ENCODE measurements at places on chromosomes 7 and 10. TPM values are rescaled to one million over a fixed set of nuclear protein-coding genes. Genes with fewer than 3 reads are reported as not detected.
A peak's percentile ranks its signal among the peaks of the same experiment; 100 is the strongest.

DNA sequence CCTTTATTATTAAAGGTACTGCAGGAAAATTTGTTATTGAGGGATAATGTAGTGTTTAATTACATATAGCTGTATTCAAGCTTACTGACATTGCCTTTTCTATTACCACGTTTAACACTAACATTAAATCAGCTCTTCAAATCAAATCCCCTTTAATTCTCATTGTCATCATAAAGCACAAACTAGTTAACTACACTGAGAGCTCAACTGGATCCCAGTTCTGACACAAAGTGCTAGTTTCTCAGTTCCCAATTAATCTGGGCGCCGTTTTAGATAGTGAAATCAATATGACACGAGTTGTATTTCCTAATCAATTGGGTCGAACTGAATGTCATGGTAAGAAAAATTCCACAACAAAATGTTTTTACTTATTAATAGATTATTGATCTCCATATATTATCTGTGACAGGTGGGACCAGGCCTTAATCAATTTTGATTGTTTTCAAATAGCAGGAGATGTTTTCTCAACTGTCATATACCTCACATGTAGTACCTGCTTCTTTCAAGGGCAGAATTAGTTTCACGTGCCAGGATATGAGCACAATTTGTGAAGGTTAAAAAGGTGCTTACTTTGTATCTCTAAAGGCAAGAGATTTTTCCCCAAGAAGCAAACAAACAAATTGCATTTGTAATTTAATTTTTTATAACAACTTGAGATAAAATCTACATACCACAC is 71.0 kb downstream of the AASS start:
- H3K36me3 ChIP-seq: no peaks in the 10 kb centered on the region
- no peak for DNase-seq
- H3K4me3 ChIP-seq: no peak overlapping the region

- H3K36me3 ChIP-seq: no peaks in the 10 kb centered on the region
- H3K27me3 ChIP-seq: no peaks in the 10 kb centered on the region
- no peak for DNase-seq
- H3K4me1 ChIP-seq: peaks cover 10% of the 10 kb centered on the region
- H3K4me3 ChIP-seq: no peak overlapping the region
- H3K27ac ChIP-seq: no peak overlapping the region
These were observed 739.6 kb upstream of the NRP1 start for GRCh38 chr10:34074051-34074450.

GRCh38 chr7:29193316-29194205 is 1.0 kb upstream of the CHN2 start:
- no peak overlapping the region for H3K27ac ChIP-seq
- H3K4me1 ChIP-seq: no peaks in the 10 kb centered on the region
- H3K27me3 ChIP-seq: peaks cover 70% of the 10 kb centered on the region
- no peaks in the 10 kb centered on the region for H3K36me3 ChIP-seq
- peak overlapping the region; percentile 71 for H3K4me3 ChIP-seq
- peak; percentile 5 for DNase-seq

DNA sequence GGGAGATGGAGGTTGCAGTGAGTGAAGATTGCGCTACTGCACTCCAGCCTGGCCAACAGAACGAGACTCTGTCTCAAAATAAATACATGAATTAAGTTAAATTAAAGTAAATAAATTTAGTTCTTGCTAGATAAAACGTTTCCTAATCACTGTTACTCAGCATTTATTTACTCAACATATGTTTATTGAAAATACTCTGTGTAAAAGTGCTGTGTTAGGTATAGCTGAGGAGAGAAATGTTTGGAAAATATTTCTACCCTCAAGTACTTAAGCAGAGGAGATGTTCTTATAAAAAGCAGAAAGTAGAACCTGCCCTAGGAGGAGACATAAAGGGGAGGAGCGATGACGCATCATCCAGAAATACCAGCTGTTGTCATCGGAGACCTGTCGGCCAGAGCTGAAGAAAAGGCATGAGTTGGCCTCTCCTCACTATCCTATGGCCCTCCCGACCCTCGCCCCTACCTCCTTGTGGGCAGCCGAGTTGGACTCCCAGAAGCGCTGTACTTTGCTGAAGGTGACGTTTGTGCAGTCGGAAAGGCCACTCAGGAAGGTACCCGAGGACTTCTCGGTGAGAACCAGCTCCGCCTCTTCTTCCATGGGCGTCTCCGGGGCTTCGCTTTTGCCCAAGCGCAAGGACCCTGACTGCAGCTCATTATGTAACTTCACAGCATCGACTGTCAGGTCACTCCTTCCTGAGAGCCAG is 1.1 kb downstream of the RRP12 start:
- DNase-seq: peak; percentile 87
- no peaks in the 10 kb centered on the region for H3K27me3 ChIP-seq
- 0 out of 2 replicates have a peak, but pooled peaks cover 4% of the 10 kb centered on the region for H3K4me1 ChIP-seq
- H3K27ac ChIP-seq: peak overlapping the region; percentile 92
- H3K4me3 ChIP-seq: peak overlapping the region; percentile 91
- H3K36me3 ChIP-seq: peaks cover 2% of the 10 kb centered on the region

- H3K4me1 ChIP-seq: no peaks in the 10 kb centered on the region
- H3K36me3 ChIP-seq: no peaks in the 10 kb centered on the region
- no peak overlapping the region for H3K4me3 ChIP-seq
- DNase-seq: no peak
These were observed 101.3 kb upstream of the SKAP2 start for GRCh38 chr7:26965724-26966123.

GRCh38 chr7:76065016-76065612 is 17.2 kb downstream of the MDH2 start:
- DNase-seq: no peak
- no peaks in the 10 kb centered on the region for H3K27me3 ChIP-seq
- peaks cover 22% of the 10 kb centered on the region for H3K36me3 ChIP-seq
- no peak overlapping the region for H3K4me3 ChIP-seq
- H3K4me1 ChIP-seq: peaks cover 7% of the 10 kb centered on the region
- no peak overlapping the region for H3K27ac ChIP-seq

GRCh38 chr7:16189026-16189715 is 232.2 kb downstream of the CRPPA start:
- no peak overlapping the region for H3K27ac ChIP-seq
- DNase-seq: peak; percentile 49
- no peak overlapping the region for H3K4me3 ChIP-seq

DNA sequence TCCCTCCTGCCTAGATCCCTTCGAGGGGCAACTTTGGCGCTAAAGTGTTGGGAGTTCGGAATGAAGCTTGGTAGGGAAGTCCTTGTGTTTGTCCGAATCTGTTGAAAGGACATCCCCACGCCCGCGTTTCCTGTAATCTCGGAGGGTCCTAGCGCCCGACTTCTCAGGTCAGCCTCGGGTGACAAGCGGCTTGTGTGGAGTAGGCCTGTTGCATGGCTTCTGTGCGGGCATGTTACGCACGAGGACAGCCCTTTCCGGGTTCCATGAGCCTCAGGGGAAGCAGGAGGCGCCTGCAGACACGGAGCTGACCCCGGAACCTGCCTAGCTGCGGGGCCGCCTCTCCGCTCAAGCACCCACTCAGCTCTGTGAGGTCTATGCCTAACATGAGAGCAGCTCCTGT is 28.4 kb upstream of the AP5Z1 start:
- H3K27me3 ChIP-seq: no peaks in the 10 kb centered on the region
- no peak for DNase-seq
- peaks cover 8% of the 10 kb centered on the region for H3K36me3 ChIP-seq

DNA sequence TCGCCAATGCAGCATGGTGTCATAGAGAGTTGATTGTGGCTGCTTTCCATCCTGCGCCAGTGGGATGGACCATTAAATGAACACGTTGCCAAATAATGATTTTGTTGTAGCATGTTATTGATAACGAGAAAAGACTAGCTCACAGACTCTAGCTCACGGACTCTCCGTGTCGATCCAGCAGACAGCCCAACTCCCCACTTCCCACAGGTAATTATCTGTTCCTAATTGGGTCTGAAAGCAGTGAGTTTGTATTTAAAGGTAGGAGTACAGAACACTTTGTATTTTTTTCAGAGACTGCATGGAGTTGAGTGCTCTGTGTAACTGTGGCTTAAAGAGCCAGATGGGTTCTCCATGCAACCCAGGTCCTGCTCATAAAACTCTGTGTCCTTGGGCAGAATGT is 1250.5 kb downstream of the TYW1 start:
- H3K27ac ChIP-seq: no peak overlapping the region
- H3K4me1 ChIP-seq: no peaks in the 10 kb centered on the region
- no peaks in the 10 kb centered on the region for H3K27me3 ChIP-seq
- DNase-seq: no peak

GRCh38 chr10:115831016-115831415 is 442.0 kb downstream of the GFRA1 start:
- H3K4me3 ChIP-seq: no peak overlapping the region
- H3K4me1 ChIP-seq: peaks cover 59% of the 10 kb centered on the region
- no peaks in the 10 kb centered on the region for H3K27me3 ChIP-seq
- no peak for DNase-seq
- H3K36me3 ChIP-seq: no peaks in the 10 kb centered on the region

DNA sequence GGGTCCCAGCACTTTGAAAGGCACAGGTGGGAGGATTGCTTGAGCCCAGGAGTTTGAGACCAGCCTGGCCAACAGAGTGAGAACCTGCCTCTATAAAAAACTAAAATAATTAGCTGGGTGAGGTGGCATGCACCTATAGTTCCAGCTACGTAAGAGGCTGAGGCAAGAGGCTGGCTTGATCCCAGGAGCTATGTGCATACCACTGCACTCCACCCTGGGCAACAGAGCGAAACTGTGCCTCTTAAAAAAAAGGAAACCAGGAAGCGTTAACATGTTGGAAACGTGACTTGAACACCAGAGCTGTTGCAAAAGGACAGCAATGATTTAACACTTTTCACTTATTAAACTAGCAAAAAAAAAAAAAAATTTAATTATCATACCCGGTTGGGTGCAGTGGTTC is 12.6 kb downstream of the BAZ1B start:
- H3K4me1 ChIP-seq: no peaks in the 10 kb centered on the region
- peaks cover 77% of the 10 kb centered on the region for H3K36me3 ChIP-seq
- no peak overlapping the region for H3K27ac ChIP-seq
- no peak for DNase-seq
- no peak overlapping the region for H3K4me3 ChIP-seq
- H3K27me3 ChIP-seq: no peaks in the 10 kb centered on the region

- DNase-seq: no peak
- no peaks in the 10 kb centered on the region for H3K4me1 ChIP-seq
- no peak overlapping the region for H3K4me3 ChIP-seq
These were observed 20.4 kb upstream of the DPYSL4 start for GRCh38 chr10:132166216-132166950.

GRCh38 chr7:69295977-69296376 is 302.3 kb upstream of the AUTS2 start:
- H3K4me1 ChIP-seq: no peaks in the 10 kb centered on the region
- DNase-seq: no peak
- no peak overlapping the region for H3K4me3 ChIP-seq
- H3K27ac ChIP-seq: no peak overlapping the region

TRPV5 gene
- total RNA-seq: not detected

ZC3HAV1L gene
- total RNA-seq: 10.9 TPM

CTNNA3 gene
- total RNA-seq: not detected

CNPY1 gene
- total RNA-seq: not detected

LRRC18 gene
- total RNA-seq: not detected

SLC25A40 gene
- total RNA-seq: 4.2 TPM

MACROH2A2 gene
- total RNA-seq: 14.7 TPM

ASIC3 gene
- not detected for total RNA-seq
